ENCODE measurements at places on chromosomes 3 and 15.

- DNase-seq = no peak
Observed at GRCh38 chr3:147930232-147930807, 521.2 kb downstream of the ZIC1 start.

- no peak for DNase-seq
Observed at GRCh38 chr15:81547521-81548132, 173.6 kb upstream of the TMC3 start.

- DNase-seq = no peak
Observed at GRCh38 chr15:84846269-84846668, 29.1 kb downstream of the ALPK3 start.

DNA sequence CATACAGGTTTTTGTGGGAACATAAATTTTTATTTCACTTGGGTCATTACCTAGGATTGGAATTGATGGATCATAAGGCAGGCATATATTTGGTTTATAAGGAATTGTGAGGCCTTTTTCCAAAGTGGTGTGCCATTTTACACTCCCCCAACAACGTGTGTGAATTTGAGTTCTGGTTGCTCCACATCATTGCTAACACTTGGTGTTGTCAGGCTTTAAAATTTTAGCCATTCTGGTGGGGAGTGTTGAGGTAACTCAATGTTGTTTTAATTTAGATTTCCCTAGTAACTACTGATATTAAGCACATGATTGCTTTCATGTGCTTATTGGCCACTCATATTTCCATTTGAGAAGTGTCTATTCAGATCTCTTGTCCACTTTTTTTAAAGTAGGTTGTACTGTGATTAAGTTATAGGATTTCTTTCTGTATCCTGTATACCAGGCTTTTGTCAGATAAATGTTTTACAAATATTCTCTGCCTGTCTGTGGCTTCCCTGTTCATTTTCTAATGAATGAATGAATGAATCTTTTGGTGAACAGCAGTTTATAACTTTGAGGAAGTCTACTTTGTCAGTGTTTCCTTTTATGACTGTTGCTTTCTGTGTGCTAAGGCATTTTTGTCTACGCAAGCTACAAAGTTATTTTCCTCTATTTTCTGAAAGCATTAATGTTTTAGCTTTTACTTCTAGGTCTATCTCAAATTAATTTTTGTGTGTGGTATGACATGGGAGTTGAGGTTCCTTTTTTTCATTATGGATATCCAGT is 17.9 kb upstream of the NR2C2 start:
- DNase-seq = no peak

DNA sequence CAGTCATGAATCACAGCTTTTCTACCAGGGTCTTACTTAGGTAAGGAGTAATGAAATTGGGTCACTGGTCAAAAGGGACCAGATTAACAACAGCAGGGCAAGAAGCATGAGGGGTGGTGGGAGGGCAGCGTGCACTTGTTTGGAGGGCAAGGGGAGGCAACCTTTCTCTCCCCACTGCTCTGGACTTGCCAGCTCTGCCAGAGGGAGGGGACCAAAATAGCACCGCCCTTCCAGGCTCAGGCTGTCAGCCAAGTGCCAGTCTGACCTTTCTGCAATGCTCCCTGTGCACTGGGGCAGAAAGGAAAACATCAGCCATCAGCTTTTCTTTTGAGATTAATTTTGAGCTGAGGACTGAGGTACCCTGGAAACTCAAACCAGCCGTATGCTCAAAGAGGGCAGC is 4.5 kb upstream of the ULK3 start:
- DNase-seq = no peak

- DNase-seq = no peak
Observed at GRCh38 chr3:188697127-188697526, 474.6 kb upstream of the TPRG1 start.

GRCh38 chr3:121969631-121970030 is 52.4 kb downstream of the ILDR1 start:
- no peak for DNase-seq
